ENCODE measurements at places on chromosomes 7 and 10.

- DNase-seq: no peak
These were observed 587.8 kb upstream of the MKI67 start for GRCh38 chr10:128713874-128714570.

DNA sequence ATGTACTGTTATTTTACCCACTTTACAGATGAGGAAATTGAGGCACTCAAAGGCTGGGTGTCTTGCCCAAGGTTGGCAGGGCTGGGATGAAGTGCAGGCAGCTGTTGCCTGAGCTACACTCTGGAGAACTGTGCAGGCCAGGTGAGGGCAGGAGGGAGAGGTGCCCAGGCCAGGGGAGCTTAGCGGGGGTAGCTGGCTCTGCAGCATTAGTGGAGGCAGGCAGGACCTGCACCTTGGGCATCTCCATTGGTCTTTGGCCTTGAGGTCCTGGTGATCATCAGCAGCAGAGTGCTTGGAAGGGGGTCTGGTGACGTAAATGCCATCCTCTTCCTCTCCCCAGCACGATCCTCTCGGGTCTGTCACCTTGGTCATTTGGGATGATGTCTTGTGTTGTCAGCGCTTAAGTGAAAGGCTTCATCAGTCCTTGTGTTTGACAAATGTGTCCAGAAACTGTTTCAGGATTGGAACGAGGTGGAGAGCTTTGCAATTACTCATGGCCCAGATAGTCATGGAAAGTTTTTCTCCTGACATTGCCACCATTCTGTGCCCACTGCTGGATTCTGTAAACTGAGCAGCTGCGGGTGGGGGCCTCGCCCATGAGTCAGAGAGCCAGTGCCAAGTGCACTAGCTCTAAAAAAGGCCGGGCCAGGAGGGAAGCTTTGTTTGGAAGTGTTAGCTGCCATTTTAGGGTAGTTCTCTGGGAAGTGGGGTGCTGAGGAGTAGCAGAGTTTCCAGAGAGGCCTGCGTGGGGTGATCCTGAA is 47.6 kb downstream of the TSPAN15 start:
- DNase-seq: no peak

DNA sequence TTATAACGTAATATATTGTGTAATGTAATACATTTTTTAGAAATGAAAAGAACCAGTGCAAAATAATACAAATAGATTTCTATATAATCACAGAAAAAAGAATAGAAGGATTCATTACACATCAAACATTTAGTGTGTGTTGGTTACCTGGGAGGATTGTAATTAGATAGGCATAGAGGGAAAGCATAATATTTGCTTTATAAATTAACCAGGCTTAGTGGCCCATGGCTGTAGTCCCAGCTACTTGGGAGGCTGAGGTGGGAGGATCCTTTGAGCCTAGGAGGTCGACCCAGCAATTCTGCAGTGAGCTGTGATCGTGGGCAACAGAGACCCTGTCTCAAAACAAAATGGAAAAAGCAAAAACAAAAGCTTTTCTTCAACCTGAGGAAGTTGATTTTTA is 5.0 kb upstream of the CNOT4 start:
- DNase-seq: no peak

- no peak for DNase-seq
These were observed 1.4 kb downstream of the TMEM243 start for GRCh38 chr7:87217983-87218653.

- no peak for DNase-seq
These were observed 91.3 kb upstream of the TMEM106B start for GRCh38 chr7:12119620-12120303.
